ENCODE measurements at places on chromosomes 16 and 17.

GRCh38 chr17:73758245-73758644, 114.0 kb upstream of the SDK2 start:
- DNase-seq = no peak

DNA sequence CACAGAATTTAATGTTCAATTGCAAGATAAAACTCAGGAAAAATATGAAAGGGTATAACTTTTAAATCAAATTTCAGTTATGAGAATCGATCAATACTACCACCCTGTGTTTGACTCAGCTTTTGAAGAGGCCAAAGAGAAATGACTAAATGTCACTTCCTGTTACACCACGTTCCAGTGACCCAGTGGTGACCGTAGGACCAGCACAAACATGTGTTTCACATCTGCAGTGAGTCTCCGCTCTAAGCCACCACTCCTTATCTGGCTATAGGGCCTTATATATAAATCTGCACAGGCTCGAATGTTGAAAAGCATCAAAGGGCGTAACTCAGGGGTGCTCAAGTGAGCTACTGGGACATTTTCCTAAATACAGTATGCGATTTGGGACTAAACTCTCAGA, 36.1 kb downstream of the CYB5D2 start:
- DNase-seq = no peak

- no peak for DNase-seq
These were observed 3.8 kb downstream of the LGALS9 start for GRCh38 chr17:27634776-27635175.

DNA sequence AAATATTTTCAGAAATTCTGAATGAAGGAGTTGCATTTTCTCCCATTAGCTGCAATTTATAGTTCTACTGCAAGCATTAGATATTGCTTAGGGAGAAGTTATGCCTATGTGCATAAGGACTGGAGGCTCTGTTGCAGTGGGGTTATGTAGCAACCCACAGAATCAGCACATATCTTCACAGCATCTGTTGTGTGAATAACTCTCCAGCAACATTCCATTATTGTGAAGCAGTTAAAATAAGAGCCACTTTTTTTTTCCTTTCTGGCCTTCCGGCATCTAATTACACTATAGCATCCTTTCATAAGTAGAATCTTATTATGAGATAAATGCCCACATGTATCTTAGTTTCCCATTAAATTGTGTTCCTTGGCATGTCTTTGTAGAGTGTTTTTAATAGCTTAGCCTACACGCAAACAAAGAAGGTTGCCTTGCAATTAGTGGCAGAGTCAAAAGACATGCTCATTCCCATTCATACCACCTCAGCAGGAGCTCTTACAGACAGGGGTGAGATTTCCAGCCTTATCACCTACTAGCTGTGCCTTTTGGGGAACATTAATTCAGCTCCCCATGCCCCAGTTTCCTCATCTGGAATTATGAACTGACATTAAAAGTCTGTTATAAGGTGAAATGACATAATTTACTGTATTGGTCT, 596.0 kb upstream of the GOT2 start:
- DNase-seq = no peak

GRCh38 chr16:30740364-30741251, 7.6 kb upstream of the PHKG2 start:
- peak; percentile 59 for DNase-seq

DNA sequence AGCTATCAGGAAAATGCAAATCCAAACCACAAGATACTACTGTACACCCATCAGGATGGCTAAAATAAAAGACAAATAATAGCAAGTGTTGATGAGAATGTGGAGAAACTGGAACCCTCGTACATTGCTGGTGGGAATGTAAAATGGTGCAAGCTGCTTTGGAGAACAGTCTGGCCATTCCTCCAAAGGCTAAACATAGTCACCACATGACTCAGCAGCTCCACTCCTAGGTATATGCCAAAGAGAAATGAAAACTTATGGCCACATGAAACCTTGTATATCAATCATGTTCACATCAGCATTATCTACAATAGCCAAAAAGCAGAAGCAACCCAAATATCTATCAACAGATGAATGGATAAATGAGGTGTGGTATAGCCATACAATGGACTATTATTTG, 28.5 kb downstream of the VAC14 start:
- no peak for DNase-seq

DNA sequence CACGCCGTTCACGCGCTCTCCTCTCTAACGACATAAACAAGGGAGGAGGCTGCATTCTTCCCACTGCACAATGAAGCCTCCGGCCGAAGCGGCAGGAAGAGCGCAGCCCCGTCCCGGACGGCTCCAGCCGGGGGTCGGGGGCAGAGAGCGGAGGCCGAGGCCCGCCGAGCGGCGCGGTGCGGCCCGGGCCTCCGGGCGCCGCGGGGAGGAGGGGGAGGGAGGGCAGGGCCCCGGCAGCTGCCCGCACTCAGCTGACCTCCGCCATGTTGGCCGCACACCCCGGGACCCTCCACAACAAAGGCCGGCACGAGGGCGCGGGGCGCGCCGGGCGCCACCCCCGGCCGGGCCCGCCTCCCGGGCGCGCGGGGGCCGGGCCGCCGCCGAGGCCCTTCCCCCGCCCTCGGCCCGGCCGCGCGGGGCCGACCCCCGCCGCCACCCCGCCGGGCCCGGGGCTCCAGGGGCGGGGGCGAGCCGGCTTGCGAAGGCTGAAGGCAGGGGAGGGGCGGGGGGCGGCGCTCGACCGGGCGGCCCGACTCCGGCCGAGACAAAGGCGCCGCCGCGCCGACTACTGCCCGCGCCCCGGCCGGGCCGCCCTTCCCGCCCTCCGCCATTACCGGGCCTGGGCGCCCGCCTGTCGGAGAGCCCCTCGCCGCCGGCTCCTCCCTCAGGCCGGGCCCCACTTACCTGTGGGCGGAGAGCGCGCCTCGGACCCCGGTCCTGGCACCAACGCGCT, 527 bp downstream of the SIAH1 start:
- no peak for DNase-seq
